Natural killer cell treated with Interleukin-12 subunit alpha and Interleukin-12 subunit beta and Interleukin-15 and Interleukin-18, amount 100 ng/mL, for 72 hours (primary cell): ENCODE measurements at places on chromosomes 1 and 21.

DNA sequence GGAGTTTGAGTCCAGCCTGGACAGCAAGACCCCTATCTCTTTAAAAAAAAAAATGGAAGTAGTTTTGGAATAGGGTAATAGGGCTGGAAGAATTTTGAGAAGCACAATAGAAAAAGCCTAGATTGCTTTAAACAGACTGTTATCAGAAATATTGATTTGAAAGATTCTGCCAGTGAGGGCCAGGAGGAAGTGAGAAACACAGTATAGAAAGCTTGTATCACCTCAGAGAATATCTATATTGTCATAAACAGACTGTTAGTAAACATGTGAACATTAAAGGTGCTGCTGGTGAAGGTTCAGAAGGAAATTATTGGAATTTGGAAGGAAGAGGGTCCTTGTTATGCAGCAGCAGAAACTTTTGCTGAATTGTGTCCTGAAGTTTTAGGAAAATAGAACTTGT, 24.8 kb upstream of the PSEN2 start:
- no peak for DNase-seq

DNA sequence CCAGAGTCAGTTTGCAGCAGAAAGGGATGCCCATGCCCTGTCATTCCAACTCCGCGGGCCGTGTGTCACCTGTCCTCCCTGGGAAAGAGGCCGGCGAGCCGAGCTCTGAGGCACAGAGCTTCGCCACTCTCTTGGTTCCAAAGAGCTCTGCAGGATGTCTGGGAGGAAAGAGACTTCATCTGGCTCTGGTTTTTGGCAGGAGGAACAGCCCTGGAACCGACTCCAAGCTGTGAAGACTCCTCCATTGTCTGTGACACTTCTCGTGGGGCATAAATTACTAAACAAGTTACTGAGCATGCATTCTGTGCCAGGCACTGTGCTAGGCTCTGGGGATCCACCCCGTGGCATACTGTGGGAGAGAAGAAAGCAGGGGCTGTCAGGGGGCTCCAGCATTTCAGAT, 3.9 kb upstream of the FAM151A start:
- DNase-seq, result no peak

GRCh38 chr1:185053204-185053603, 7.8 kb downstream of the RNF2 start:
- no peak for DNase-seq

GRCh38 chr1:173960625-173961024, 43.5 kb upstream of the SERPINC1 start:
- DNase-seq, result no peak
